ENCODE measurements at places on chromosomes 13 and 19.

DNA sequence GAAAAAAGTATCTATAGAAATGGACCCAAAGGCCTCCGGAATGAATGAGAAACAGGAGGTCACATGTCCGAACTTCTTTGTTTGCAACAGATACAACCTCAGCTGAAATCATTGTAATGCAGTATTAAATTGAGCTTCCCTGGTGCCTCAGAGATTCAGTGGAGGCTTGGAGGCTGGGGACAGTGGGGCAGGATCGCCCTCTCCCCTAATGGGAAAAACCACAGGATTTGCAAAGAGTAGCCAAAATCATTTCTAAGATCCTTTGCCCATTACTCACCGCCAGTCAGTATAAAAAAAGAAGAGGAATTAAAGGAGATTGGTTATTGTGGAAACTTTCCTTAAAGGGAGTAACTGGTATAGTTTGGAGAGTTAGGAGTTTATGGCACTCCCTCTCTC lies 30.4 kb upstream of the IRS2 start:
- no peak for DNase-seq

- no peak for DNase-seq
Measured at GRCh38 chr13:93226065-93226622, 463 bp upstream of the GPC6 start.

DNA sequence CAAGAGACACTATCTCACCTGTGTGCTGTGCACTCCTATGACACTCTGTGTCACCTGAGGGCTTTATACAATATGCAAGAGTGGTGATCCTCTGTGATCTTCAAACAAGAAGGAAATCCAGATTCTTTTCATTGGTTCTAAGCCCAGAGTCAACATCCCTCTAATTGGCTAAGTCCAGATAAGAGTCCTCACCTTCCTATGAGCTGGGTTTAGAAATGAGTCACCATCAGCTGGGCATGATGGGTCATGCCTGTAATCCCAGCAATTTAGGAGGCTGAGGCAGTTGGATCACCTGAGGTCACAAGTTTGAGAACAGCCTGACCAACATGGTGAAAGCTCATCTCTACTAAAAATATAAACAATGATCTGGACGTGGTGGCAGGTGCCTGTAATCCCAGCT lies 144.4 kb downstream of the ZNF675 start:
- no peak for DNase-seq

GRCh38 chr19:38917921-38918491 lies 6.0 kb upstream of the CCER2 start:
- DNase-seq = no peak

- no peak for DNase-seq
Measured at GRCh38 chr13:110445722-110446574, 115.6 kb downstream of the RAB20 start.

GRCh38 chr13:62377838-62378237 lies 962.2 kb upstream of the PCDH20 start:
- DNase-seq = no peak

DNA sequence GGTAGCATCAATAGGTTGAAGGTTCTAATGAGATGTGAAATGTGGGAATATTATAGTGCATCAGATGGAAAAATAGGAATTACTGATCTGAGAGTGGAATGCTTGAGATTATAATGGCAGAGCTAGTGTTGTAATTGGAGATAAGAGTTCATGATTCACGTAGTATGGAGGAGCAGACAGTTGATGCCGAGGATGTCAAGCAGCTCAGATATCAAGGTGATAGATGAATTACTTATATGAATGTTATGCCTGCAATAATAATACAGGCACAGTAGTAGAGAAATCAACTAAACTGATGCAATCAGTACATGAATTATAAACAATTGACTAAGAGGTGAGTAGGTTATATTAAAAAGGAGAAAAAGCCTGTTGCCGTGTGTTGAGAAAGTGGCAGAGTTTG lies 793.2 kb upstream of the GPC6 start:
- no peak for DNase-seq

GRCh38 chr19:16125737-16126495 lies 14.2 kb downstream of the RAB8A start:
- no peak for DNase-seq

DNA sequence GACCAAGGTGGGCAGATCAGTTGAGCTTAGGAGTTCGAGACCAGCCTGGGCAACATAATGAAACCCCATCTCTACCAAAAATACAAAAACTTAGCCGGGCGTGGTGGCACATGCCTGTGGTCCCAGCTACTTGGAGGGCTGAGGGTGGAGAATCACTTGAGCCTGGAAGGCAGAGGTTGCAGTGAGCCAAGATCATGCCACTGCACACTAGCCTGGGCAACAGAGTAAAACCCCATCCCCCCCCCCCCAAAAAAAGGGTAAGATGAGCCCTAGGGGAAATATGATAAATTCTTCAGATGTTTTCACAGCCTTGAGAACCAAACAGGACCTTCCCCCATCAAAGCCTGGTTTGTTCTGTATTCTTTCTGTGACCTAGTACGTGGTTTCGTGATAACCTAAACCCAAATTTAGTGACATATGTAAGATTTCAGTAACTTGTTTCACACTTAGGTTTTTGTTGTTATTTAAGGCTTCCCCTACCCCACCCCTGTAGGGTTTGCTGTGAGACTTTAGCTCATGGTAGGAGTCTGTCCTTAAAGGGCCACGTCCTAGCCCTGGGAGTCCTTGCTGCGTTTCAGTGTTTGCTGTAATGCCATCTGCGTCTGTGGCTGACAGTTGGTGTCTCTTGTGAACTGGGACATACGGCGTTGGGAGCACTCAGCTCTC lies 49.6 kb downstream of the MYO9B start:
- no peak for DNase-seq

- DNase-seq = no peak
Measured at GRCh38 chr13:75687150-75687763, 51.1 kb downstream of the LMO7 start.

- no peak for DNase-seq
Measured at GRCh38 chr13:67258482-67258881, 28.3 kb upstream of the PCDH9 start.

- DNase-seq = no peak
Measured at GRCh38 chr13:107650081-107650701, 565.1 kb downstream of the LIG4 start.

- DNase-seq = no peak
Measured at GRCh38 chr13:34810996-34811395, 131.1 kb upstream of the NBEA start.

DNA sequence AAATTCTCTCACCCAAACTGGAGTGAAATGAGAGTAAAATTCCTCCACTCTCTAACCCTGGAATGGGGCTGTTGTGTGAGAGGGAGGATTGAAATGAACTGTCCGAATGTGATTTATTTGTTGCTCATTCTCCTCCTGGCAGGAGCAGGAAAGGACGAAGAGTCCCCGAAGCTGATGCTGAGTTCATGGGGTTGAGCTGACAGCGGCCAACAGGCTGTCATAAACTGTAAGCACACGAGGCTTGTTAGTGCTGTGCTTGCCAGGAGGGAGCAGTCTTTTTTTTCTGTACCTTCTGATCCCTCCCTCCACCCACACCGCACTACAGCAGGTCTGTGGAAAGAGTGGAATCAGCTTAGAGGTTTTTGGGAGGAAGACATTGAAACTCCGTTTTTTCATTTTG lies 33.1 kb upstream of the ZNF331 start:
- DNase-seq = no peak

- no peak for DNase-seq
Measured at GRCh38 chr13:112968910-112969691, at the start of gene MCF2L. Gene MCF2L (plus strand): TSS chr13:112969214. CDS start chr13:112969380, 166 bp downstream.

GRCh38 chr19:33691736-33692135 lies 70.0 kb downstream of the CHST8 start:
- DNase-seq = no peak

DNA sequence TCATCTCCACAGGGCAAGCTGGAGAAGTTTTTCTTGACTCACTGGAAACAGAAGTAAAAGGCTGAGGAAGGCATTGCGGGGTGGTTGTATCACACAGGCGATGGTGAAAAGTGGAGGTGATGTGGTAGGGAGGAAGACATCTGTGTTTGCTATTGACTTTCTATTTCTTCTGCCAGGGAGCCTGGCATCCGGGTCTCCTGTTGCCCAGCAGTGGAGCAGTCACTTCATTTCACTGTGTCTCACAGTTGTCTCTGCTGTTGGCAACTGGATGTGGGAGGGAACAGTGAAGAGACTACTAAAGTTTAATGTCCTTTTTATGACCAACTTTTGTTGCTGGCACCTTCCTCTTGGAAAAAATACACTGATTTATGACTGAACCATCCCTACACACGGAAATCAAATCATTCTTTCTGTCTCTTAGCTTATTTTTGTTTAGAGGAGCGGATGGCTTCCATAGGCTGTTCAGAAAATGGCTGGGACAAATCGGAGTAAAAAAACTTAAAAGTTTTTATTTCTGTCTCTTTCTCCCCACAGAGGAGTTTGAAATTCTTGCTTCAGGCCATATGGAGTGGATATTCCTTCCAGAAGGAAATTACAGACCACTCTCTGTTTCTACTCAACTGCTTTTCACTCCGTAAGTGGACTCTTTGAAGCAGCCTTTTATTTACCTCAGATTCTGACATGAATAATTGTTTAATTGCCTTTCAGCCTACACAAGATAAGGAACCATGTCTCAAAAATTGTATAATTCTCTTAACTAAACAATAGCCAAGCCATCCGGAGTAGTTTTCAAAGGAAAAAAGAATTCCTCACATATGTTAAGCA lies 23.8 kb upstream of the MEDAG start:
- no peak for DNase-seq

GRCh38 chr13:45878966-45879365 lies 27.4 kb upstream of the SIAH3 start:
- DNase-seq = no peak

DNA sequence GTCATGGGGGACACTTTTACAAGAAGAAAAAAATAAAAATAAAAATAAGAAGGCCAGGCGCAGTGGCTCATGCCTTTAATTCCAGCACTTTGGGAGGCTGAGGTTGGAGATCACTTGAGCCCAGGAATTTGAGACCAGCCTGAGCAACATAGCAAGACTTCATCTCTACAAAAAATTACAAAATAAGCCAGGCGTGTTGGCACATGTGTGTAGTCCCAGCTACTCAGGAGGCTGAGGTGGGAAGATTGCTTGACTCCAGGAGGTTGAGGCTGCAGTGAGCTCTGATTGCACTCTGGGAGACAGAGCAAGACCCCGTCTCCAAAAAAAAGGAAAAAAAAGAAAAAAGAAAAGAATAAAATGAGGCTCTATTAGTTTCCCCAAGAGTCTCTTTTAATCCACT lies 157.0 kb downstream of the PTPRS start:
- DNase-seq = no peak

- DNase-seq = no peak
Measured at GRCh38 chr19:15251010-15251748, 18.9 kb upstream of the EPHX3 start.

DNA sequence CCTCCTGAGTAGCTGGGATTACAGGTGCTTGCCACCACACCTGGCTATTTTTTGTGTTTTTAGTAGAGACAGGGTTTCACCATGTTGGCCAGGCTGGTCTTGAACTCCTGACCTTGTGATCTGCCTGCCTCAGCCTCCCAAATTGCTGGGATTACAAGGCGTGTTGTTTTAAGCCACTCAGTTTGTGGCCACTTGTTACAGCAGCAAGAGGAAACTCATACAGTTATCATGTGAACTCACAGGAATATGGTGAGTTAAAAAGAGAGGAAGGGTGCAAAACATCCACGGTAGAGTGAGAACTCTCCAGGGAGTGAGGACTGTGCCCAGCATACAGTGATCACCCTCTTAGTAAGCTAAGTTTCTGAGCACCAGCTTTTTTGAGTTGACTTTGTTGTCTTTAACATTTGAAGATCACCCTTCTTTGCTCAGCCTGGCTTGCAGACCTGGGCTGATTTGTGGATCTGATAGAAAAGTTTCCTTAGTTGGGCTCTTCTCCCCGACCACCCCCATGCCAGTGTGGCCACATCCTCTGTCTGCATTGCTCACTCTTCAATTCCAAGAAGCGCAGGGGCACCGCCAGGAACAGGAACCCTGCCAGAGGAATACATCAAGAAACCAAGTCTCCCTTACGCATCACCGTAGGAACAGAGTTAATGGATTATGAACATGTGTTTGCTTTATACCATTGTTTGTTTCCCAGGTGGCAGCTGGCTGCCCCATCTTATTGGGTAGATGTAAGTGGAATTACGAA lies 16.0 kb downstream of the ALOX5AP start:
- no peak for DNase-seq

- no peak for DNase-seq
Measured at GRCh38 chr13:95192998-95193397, 108.3 kb downstream of the ABCC4 start.

GRCh38 chr13:32642316-32642715 lies 56.1 kb downstream of the PDS5B start:
- DNase-seq = no peak

GRCh38 chr13:102856557-102856956 lies 10.7 kb downstream of the ERCC5 start:
- no peak for DNase-seq

DNA sequence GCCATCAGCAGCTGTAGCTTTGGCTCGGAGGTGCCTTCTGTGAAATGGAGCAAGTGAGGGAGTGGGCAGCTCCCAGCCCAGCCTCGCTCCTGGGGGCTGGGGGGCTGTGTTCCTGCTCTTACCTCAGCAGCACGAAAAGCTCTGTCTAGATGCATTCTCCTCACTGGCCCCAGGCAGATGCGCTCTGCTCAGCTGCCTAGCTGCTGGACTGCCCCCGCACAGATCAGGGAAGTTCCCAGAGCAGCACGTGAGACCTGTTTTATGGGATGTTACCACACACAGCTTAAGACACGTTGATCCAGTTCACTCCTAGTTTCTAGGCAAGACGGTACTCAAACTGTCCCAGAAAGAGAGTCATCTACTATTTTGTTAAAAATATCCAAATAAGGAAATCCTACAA lies 13.6 kb downstream of the LCP1 start:
- no peak for DNase-seq

GRCh38 chr19:31350693-31351055 lies 1.4 kb upstream of the TSHZ3 start:
- DNase-seq = no peak

- DNase-seq = no peak
Measured at GRCh38 chr13:35514801-35515502, 38.5 kb upstream of the MAB21L1 start.

DNA sequence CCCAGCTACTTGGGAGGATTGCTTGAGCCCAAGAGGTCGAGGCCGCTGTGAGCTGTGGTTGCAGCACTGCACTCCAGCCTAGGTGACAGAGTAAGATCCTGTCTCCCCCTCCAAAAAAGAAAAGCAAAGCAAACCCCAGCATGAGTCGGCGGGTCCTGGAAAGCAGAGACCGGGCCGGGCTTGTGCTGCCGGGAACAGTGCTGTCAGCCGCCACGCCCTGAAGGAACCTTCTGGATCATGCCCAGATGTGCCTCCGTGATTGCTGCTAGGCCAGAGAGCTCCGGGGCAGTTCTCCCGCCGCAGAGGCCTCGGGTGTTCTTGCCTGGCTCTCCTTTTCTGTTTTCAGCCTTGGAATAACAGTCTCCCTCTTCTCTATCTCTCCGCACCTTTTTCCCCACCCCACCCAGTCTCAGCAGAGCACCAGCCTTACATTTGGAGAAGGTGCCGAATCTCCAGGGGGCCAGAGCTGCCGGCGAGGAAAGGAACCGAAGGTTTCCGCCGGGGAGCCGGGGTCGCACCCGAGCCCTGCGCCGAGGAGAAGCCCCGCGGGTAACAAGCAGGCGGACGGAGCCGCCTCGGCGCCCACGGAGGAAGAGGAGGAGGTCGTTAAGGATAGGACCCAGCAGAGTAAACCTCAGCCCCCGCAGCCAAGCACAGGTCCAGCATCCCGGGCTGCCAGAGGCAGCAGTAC lies 181.9 kb downstream of the STK24 start:
- no peak for DNase-seq
